HAP-1 (cell line): ENCODE measurements at places on chromosomes 4 and X.

- DNase-seq: no peak
These were observed 48.3 kb upstream of the GUCY1A1 start for GRCh38 chr4:155618183-155618838.

GRCh38 chrX:9538544-9539045 lies 73.7 kb downstream of the TBL1X start:
- DNase-seq: no peak

DNA sequence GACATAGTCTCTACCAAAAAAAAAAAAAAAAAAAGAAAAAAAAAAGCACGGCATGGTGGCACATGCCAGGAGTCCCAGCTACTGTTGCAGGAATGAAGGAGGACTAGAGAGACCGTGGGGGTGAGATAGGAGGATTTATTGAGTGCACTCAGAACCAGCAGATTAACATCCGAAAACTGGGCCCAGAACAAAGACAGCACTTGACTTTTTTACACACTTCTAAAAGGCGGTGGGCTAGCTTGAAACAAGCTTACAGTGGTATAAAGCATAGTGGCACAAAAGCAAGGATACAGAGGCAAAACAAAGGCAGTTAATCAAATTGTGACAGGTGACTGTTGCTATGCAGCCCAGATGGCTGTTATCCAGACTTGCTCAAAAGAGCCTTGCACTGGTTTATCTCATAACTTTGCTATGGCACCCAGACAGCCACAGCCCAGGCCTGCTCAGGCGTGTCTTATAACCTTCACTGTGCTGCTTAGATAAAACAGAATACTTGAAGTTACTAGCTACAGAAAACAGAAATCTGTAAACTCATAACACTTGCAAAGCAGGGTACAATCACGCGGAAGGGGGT lies 9.9 kb upstream of the PI4K2B start:
- DNase-seq: peak; percentile 50

- DNase-seq: no peak
These were observed 3.6 kb downstream of the LINC00632 start for GRCh38 chrX:140713174-140713539.

DNA sequence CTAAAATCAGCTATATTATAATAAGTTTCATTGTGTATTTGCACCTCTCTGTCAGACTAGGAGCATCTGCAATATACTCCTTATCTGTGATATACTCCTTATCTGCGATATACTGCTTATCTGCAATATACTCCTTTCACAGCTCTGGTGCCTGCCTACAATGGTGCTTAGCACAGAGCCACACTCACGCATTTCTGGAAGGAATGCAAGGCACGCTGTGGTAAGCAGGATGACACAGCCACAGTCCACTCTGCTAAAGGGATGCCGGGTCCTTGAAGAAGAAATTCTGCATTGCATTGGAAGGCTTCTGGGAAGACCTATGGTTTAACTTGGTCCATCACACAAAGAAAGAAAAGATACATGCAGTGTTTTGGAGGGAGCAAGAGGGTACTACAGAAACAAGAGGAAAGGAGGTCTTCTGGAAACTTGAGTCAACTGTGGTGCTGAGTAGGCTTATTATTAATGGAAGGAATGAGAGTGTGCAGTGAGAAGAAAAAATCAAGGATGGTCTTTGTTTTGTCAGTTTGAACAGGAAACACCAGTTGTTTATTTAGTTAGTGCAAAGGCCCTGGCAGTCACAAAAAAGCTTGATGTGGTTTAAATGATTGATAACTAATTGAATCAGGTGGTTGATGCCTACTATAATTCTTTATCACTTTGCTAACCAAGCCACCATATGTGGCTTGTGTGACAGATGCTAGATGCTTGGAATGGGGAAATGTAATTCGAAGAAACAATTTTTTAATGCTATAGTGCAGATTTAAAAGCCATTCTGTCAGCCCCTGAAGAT lies 342.3 kb downstream of the GRXCR1 start:
- DNase-seq: no peak

GRCh38 chr4:87093443-87094123 lies 126.8 kb downstream of the KLHL8 start:
- peak; percentile 62 for DNase-seq

DNA sequence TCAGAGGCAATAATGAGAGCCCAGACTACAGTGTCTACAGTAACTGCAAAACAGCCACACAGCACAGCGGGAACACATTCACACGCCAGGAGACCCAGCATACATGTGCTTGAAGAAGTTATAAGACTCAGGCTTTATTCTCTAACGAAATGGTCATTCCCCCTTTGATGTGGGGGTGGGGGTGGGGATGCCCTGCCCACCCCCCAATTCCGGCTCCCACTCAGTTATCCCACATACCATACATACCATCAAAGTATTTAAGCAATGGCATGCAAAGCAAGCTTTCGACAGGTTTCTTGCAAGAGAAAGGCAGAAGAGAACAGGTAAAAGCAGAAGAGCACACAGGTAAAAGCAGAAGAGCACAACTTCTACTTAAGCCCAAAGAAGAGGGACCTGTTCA lies 3.6 kb downstream of the MECP2 start:
- no peak for DNase-seq

DNA sequence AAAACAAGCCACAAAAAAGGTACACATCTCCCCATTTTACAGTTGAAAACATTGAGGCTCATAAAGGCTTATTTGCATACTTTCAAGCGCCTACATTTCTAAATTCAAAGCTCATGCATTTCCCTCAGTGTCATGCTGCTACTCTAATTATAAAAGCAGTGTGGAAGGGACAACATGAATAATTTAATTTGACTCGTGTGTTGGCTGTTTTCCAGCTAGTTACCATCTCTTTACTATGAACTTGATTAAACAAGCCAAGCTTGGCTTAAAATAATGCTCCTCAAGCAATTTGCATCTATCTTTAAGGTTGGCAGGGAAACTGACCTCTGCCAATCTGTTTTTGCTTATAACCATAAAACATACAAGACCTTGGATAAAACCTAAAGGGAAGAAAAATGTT lies 252.5 kb upstream of the NEIL3 start:
- no peak for DNase-seq

GRCh38 chrX:69055193-69055592 lies 110.1 kb downstream of the PJA1 start:
- DNase-seq: no peak

DNA sequence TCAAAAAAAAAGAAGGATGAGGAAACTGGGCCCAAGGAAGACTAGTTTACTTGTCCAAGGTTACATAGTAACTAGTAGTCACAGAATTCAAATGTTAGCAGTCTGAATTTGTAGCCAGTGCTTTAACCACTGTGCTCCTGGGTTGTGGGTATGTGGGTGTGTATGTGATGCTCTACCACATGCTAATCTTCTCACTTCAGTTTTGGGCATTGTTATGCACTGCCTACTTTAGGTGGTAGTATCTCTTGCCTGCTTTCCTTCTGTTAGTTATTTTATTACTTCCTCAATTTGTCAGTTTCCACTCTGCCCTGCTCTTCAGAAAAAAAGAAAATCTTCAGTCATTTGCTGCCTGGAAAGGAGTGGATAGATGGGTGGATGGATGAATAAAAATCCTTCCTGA lies 219.2 kb downstream of the RPA4 start:
- DNase-seq: no peak
